ENCODE measurements at places on chromosomes 16 and 17.

DNA sequence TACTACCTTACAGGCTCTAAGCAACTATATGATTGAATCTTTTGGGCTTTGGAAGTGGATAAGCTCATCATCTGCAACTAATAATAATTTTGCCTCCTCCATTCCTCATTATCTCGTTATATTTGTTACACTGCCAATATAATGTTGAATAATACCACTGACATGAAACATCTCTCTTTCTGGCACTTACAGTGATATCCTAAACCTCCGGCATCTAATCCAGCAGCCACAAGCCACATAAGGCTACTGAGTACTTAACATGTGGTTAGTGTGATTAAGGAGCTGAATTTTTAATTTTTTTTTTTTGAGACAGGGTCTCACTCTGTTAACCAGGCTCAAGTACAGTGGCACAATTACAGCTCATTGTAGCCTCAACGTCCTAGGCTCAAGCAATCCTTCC, 9.6 kb downstream of the CDC42EP4 start:
- no peak for DNase-seq

GRCh38 chr16:12390644-12391043, 413.0 kb downstream of the CPPED1 start:
- DNase-seq = no peak

DNA sequence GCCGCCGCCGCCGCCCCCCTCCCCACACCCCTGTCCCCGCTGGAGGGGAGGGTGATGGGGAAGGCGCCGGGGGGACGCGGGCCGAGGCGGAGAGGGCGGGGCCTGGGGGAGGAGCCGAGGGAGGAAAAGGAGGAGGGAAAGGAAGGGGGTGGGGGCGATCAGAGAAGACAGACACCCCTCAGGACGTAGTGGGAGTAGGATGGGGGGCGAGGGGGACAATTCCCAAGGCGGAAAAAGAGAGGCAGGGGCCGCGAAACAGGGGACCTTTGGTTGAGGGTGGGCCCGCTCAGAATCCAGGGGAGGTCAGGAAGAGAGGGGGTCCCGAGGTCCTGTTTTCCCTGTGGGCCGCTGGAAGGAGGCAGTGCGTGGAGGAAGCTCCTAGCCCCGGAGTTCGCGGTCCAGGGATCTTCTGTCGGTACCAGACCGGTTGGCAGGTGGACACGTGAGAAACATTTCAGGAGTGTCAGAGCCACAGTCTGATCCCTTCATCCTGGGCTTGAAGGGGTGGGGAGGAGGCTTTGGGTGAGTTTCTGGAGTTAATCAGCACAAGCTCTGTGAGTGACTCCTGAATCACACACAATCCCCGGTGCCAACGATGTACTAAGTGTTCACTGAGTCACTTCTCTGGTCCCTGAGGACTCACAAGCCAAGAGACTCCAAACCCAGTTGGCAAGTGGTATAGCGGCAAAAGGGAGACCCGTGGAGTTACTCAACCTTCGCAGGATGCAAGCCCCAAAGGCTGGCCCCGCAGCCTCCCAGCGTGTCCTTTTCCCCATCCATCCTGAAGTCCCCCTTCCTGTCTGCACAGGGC, at the start of gene XYLT1:
TSS of gene XYLT1 (minus strand) at position 53 of the 811 bp plus-strand sequence. CDS start 164 bp downstream, outside the sequence.
- DNase-seq = no peak

DNA sequence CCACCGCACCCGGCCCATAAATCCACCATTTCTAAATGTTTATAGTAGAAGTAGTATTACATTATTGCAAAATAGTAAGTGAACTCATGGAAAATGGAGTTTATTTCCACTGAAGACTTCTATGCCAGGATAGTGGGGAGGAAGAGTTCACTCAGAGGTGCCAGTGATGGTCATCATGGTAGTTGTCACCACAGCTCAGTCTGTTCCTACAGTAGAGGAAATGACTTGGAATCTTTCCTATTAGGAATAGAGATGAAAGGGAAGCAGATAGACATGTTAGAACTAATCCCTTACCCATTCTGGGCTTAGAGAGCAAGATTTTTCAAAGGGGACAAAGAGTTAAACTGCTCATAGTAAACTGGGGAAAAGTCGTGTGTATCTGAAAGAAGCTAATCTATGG, 20.1 kb downstream of the MRPL45 start:
- DNase-seq = no peak

- DNase-seq = no peak
Observed at GRCh38 chr17:34371405-34372100, 8.5 kb upstream of the CCL1 start.

- DNase-seq = no peak
Observed at GRCh38 chr16:10599626-10600025, 19.2 kb upstream of the EMP2 start.

DNA sequence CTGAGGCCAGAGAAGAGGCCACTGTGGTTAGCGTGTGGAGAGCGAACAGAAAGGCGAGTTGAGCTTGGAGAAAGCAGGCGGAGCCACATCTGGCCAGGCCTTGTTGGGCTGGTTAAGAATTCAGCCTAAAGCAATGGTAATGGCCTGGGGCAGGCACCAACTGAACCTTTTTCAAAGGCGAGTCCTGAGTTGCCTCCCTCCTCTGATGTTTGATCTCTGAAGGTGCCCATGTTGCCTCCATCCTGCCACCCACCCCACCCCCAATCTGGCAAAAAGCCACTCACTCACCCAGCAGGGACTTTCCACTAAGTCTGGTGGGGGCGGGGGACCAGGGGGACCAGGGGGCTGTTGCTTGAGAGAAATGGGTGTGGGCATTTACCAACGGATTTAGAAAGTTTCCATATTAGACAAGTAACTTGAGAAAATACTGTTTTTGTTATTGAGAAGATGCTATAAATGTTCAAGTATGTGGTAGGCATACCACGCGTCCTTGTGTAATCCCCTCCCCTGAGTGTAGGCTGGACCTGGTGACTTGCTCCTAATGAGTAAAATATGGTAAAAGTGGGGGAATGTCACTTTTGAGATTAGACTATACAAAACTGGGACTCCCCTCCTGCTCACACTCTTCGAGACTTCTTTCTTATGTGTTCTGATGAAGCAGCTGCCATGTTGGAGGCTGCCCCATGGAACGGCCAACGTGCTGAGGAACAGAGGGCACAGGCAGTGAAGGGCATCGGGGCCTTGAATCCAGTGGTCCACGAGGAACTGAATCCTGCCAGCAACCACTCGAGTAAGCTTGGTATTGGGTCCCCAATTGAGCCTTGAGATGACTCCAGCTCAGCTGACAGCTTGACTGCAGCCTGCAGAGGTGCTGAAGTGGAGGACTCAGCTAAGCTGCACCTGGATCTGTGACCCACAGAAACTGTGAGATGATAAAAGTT, 29.9 kb upstream of the TNS4 start:
- DNase-seq = no peak

- DNase-seq = no peak
Observed at GRCh38 chr16:26801628-26802027, 265.1 kb upstream of the C16orf82 start.

- no peak for DNase-seq
Observed at GRCh38 chr17:979212-979538, 401 bp downstream of the NXN start.

DNA sequence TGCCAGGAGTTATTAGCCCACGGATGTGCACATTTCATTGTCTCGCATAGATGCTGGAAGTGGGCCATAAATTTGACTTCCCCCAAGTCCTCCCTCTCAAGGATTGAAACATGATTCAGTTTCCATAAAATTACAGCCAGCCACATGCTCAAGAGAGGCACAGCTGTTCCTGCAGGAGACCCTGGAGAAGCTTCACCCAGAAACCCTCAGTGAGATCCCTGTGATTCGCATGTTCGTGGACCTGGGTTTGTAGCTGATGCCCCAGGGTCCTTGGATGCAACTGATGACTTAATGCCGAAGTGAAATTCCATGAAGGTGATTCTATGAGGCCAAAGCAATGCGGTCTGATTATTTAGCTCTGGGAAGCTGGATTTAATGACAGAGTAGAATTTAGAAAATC, 24.7 kb upstream of the AQP8 start:
- DNase-seq = no peak

Data from NCI-H524 treated with DMSO at 0.1 percent for 48 hours (cell line).